Lower lobe of right lung (tissue), 2 donors: ENCODE measurements at places on chromosomes 12 and 14.

- DNase-seq: no peak
Measured at GRCh38 chr12:19539836-19540235, 100.5 kb downstream of the AEBP2 start.

- DNase-seq: no peak
Measured at GRCh38 chr12:94495445-94496115, 35.9 kb upstream of the CEP83 start.

- no peak for DNase-seq
Measured at GRCh38 chr12:10285919-10286318, 21.8 kb upstream of the KLRD1 start.

DNA sequence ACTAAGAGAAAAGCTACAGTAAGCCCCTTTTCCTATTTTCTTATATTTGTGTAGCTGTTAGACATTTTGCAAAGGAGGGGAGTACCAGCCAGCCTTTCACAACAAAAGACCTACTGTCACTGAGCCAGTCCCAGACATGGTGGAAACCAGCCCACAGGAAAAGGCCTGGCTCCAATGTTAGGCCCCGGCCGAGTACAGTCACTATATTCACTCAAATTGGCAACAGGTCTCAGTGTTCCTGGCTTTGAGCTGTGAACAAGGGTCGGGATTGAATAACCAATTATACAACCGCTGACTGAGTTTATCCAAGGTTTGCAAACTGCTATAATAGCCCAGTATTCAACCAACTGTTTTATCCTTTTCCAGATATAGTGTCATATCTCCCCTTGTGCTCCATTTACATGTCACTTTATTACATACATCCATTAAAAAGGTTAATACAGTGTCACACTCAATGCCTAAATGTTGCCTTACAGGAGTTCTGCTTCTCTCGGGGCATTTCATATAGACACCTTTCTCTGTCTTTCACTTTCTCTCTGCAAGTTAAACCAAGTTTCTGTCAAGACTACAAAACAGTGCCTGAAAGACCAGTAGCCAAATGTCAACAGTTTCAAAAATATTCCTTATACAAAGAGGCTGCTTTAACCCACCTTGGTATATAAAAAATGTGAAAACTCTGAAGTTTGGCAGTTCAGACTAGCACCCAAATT lies 178.1 kb downstream of the SOX5 start:
- DNase-seq: no peak

DNA sequence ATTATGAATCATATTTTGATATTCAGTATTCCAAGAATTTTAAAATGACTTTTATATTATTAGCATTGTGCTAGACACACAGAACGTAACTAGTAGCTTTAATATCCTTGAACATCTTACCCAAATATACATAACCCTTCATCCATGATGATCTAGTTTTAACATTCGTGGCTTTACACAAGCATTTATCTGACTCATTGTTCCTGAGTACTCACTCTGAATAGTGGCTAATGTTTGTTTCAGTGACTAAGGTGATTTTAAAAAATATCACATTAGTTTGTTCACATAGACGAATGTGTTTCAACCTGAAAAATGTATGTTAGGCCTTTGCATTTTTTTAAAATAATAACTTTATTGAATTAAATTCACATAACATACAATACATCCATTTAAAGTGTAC lies 80.0 kb upstream of the PTPRQ start:
- no peak for DNase-seq

- DNase-seq: no peak
Measured at GRCh38 chr14:35558680-35559079, 24.7 kb downstream of the INSM2 start.

DNA sequence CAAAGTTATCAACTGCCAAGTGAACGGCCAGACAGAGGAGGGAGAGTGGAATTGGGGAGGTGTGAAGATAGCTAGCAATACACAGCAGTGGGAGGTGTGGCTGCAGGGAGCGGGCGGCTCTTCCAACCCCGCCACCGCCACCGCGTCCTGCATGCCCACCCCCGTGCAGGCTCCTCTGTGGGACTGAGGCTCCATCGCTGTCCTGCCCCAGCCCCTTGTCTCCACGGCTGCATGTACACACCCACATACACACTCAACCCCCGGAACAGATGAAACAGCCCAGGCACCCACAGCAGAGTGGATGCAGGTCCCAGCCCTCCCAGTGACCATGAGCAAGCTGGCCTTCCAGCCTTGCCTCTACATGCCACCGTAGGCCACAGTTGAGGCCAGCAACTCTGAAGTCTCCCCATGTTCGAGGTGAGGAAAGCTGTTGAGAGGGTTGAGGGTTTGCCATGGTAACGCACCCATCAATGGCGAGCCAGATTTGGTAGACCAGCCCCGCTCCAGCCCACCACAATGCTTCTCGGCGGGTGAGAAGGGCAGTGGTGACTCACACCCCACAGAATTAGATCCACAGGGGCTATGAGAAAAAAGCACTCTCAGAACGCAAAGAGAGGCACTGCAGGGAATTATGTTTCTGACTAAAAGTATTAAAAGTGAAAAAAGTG lies 39.3 kb downstream of the PITPNM2 start:
- DNase-seq: no peak

DNA sequence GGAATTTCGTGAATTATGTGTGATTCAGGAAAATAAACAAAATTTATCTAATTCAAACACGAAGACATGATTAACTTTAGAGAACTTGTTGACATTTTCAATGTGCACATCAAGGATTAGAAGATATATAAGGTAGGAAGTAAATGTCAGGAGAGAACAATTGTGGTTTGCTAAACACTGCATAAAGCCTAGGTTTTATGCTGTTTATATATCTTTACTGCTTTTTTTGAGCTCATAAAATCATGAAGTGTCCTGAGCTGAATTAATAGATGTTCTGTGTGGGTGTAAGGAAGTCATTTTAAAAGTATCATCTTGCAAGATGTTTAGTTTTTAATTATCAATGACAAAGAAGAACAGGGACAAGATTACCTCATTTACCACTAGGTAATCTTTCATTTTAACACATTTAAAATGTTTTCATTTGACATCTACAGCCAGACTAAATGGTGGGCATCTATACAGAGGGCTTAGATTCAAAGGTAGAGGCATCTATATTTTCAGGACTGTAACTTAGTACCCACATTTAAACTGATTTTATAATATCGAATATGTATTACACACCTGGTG lies 382.8 kb downstream of the ADAMTS20 start:
- no peak for DNase-seq
